ENCODE measurements at places on chromosomes 16 and 17.

DNA sequence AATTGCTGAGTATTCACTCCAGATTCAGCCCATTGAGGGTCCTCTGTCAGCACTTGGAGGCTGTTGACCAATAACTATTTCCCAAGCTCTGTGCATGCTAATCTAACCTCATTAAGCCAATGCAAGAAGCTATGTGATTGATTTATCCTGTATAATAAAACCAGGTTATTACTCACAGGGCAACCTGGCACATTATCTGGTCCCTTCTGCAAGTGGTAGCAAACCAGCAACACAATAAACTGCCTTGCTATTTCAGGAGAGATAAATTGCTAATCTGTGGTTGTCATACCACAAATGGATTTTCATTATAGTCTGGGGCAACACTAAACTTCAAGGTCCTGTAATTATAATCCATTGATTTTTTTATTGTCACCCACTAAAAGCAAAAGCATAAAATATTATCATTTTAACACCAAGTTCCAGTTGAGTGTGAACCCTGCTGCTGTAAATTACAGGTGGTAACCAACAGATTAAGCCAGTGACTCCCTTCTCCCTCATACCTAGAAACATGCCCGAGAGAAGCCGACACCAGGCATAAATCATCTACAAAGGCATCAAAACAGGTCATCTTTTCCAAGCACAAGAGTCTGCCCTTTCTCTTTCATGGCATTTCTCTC is 51.1 kb upstream of the SOX9 start:
- no peak for DNase-seq

- peak; percentile 65 for DNase-seq
These were observed 53.7 kb downstream of the SNX20 start for GRCh38 chr16:50627419-50627818.

DNA sequence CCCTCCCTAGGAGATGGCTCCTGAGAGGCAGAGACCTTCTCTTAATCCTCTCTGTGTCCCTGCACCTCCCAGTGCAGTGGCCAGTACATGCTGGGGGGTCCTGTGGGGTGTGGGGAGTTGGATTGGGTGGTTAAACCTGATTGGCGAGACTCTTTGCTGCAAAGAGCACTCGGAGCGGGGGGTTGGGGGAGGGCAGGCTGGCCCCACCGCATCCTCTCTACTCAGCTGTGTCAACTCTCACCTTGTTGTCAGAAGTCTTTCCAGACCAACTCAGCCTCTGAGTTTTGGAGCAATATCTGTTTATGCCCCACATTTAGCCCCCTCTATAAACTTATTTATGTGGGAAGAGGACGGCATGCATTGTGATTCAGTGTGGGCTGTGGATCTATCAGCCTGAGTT is 40.0 kb downstream of the SMARCE1 start:
- DNase-seq = no peak

DNA sequence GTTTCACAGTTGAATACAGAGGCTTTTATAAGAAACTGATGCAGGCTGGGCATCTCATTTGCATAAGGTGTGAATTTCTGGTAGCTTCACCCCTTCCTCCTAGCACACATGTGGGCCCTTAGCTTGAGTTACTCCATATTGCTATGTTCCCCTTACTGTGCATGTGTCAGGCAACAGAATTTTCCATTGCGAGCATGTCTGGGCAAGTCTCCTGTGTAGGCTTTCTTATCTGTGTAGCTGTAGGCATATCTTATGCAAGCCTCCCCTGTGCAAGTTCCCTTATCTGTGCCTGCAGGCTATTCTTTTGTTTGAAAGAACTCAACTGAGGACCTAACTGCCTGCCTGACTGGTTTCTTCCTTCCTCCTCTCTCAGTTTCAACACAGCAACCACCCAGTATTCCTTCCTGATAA is 597.4 kb upstream of the CDH5 start:
- DNase-seq = no peak

DNA sequence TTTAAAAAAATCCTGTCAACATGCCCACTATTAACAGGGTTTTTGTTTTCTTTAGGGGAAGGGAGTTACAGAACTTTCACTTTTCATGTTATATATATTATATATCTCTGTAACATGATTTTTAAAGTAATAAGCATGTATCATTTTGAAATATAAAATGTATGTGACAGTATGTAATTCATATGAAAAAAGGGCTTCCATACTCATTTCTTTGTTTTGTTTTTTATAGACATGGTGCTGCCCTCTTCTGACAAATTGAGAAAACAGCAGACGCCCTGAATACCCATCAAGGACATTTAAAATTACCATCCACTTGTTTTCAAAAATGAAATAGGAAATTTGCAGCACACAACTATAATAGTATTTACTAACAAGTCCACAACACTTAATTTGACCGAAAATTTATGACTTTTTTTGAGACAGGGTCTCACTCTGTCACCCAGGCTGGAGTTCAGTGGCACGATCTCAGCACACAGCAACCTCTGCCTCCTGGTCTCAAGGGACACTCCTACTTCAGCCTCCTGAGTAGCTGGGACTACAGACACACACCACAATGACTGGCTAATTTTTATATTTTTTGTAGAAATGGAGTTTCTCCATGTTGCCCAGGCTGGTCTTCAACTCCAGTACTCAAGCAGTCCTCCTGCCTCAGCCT is 30.4 kb downstream of the CFDP1 start:
- peak; percentile 38 for DNase-seq

DNA sequence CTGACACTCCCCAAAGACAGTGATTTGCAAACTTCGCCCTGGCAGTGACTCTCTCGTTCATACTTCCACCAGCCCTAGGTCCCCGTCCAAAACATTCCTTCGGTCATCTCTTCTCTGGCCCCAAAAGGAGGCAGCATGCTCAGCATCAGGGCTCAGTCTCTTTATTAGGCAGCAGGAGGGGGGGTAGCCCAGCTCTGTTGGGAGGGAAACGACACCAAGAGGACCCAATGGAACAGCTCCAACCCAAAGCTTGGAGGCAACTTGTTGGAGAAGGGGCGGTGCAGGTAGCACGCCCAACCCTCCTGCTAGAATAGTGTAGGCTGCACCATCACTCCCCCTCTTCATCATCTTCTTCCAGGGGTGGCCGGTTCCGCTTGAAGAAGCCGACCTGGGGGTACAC is 8.4 kb upstream of the FAM171A2 start:
- no peak for DNase-seq

GRCh38 chr17:50836826-50837225 is 1.4 kb downstream of the WFIKKN2 start:
- no peak for DNase-seq

- no peak for DNase-seq
These were observed 224.1 kb upstream of the TBX2 start for GRCh38 chr17:61175298-61176142.

- DNase-seq = no peak
These were observed 176.5 kb downstream of the C16orf78 start for GRCh38 chr16:49550140-49550539.

- peak; percentile 95 for DNase-seq
These were observed 34.8 kb downstream of the CBFA2T3 start for GRCh38 chr16:88941913-88942909.

- no peak for DNase-seq
These were observed 8.6 kb upstream of the SKAP1 start for GRCh38 chr17:48438516-48439061.

GRCh38 chr16:75546293-75546692 is 9.8 kb downstream of the TMEM231 start:
- DNase-seq = no peak

GRCh38 chr16:47059991-47060390 is 83.8 kb downstream of the NETO2 start:
- DNase-seq = no peak
